ENCODE measurements at places on chromosomes 12 and 14.

- peak; percentile 87 for DNase-seq
Measured at GRCh38 chr12:76084863-76085519, 506 bp upstream of the NAP1L1 start.

GRCh38 chr12:12891080-12891880 lies at the start of gene GPRC5A:
GPRC5A (plus strand) TSS chr12:12891562; CDS start chr12:12908250, 16,688 bp downstream.
- DNase-seq = peak; percentile 46

DNA sequence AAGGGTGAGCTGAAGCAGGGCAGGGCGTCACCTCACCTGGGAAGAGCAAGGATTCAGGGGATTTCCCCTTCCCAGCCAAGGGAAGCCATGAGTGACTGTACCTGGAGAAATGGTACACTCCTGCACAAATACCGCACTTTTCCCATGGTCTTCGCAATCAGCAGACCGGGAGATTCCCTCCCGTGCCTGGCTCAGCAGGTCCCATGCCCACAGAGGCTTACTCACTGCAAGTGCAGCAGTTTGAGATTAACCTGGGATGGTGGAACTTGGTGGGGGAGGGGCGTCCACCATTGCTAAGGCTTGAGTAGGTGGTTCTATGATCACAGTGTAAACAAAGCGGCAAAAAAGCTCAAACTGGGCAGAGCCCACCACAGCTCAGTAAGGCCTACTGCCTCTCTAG lies 11.0 kb upstream of the DHRS4 start:
- DNase-seq = no peak

GRCh38 chr14:76977793-76978720 lies 50.5 kb downstream of the IRF2BPL start:
- no peak for DNase-seq

- no peak for DNase-seq
Measured at GRCh38 chr12:79614730-79615129, 76.0 kb downstream of the PAWR start.

DNA sequence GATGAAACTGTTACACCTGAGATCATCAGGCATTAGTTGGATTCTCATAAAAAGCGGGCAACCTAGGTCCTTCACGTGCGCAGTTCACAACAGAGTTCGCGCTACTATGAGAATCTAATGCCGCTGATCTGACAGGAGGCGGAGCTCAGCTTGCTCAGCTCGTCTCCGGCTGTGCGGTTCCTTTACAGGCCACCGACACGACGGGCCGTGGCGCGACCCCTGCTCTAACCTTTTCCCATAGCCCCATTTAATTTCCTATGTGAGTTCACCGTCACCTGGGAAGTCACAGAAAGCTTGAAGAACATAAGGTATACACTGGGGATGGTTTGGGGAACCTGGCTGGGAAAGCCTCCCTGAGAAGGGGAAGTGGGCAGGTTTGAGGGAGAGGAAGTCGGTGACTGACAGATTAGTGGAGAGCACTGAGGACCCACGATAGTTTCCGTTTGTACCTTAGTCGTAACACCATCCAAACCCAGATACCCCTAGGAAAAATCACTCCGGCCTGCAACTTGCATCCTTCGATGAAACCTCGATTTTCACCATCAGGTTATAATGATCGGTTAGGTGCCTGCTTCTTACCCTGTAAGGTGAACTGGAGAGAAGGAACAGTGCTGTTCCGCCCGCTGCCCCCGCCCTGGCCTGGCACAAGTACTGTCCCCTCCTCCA lies 2.8 kb upstream of the AAAS start:
- no peak for DNase-seq

DNA sequence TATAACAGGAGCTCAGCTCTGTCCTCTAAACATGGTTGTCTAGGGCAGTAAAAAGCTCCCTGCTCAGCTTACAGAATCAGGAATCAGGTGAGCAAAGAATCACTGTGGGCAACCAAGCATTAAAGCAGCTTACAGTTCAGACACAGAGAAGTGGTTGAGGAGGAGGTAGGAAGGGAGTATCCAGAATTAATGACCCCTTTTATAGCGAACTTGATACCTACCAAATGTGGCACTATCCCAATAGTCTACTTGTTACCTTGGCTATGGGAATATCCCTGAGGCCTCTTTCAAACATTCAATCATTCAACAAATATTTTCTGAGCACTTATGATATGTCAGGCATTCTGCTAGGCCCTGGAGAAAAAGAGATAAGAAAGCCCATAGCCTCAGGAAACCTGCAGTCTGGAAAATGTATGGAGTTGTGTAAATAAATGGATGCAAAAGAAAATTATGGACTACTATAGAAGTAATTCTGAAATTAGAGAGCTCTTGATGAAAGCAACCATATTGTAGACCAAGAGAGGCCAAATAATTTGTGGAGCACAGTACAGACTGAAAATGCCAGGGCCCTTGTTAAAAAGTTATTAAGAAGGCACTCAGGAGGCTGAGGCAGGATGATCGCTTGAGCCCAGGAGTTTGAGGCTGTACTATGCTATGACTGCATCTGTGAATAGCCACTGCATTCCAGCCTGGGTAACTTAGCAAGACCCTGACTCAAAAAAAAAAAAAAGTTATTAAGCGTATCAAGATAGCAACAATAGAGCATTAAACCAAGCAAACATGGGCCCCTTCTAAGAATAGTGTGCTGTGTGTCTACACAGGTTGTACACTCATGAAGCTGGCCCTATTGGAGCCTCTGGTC lies 134.0 kb upstream of the CPSF6 start:
- DNase-seq = no peak

DNA sequence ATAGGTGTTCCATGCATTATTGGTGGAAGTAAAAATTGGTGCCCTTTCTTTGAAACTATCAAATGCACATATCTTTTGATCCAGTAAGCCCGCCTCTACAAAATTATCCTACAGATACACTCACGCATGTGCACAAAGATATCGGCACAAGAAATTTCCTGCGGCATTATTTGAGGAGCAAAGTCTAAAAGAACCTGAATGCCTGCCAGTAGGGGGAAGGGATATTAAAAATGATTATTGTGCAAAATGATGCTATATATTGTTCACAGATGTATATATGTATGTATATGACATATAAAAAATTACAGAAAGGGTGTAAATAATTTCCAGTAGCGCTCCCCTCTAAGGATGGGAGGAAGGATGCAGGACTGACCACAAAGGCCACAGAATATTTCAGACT lies 24.7 kb upstream of the ADIPOR2 start:
- no peak for DNase-seq

DNA sequence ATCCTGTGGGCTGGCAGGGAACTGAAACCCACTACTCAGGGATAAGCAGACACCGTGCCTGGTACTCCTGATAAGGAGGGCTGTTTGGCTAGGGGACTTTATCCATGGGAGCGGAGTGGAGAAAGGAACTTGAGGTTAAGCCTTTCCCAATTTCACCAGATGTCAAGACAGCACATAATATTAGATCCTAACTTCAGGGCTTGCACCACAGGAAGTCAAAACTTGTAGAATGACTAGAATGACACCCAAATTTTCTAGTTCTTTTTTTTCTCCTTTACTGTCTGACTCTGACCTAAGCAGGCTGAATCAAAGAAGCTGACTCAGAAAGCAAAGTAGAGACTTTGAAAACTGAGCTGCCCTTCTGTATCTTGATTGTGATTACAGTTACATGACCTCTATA lies 7.1 kb upstream of the CGRRF1 start:
- no peak for DNase-seq

DNA sequence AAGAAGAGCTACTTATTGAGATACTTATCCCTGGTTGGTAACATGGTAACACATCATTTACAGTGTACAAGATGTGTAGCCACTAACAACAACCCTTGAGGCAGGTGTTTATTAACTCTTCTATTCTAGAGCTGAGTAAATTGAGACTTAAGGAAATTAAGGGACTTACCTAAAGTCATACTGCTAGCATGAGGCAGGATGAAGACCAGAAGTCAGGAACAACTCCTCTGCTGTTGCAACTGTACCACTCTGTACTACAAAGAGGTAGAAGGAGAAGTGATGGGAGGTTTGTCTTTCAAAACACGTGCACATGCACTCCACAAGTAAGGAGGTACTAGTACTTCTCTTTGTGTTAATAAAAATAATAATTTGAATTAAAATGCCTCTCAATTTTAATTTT lies 79.9 kb downstream of the LLPH start:
- no peak for DNase-seq

- no peak for DNase-seq
Measured at GRCh38 chr12:131694116-131694838, 16.6 kb upstream of the SFSWAP start.

- DNase-seq = no peak
Measured at GRCh38 chr12:45336331-45336730, 120.4 kb downstream of the ANO6 start.

DNA sequence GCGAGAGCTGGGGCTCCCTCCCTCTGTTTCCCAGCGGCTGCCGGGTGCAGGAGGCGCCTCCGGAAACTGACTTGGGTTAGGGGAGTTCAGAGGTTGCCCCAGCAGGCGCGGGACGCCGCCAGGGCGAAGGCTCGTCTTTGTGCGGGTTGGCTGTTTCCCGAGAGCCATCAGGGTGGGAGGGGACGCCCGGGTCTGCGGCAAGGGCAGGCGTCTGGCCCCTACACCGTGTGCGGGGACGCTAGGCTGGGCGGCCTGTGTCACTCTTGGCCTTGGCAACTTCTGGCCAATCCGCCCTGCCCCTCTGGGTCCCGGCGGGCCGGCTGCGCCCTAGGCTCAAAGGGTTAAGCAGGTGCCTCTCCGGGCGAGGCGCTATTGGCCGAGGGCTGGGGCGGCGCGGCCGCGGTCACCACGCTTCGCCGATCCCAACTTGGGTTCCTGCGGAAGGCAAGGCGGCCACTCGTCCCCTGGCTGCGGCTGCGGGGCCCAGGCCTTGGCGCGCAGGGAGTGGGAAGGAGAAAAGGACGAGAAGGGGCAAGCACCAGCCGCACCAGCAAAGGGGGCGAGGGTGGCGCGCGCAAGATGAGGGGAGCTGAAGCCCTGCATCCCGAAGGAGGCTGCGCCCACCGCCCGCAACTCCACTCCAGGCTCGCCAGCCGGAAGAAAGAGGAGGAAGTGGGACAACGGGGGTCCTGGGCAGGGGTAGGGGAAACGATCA lies 5.6 kb upstream of the NPAS3 start:
- DNase-seq = no peak

DNA sequence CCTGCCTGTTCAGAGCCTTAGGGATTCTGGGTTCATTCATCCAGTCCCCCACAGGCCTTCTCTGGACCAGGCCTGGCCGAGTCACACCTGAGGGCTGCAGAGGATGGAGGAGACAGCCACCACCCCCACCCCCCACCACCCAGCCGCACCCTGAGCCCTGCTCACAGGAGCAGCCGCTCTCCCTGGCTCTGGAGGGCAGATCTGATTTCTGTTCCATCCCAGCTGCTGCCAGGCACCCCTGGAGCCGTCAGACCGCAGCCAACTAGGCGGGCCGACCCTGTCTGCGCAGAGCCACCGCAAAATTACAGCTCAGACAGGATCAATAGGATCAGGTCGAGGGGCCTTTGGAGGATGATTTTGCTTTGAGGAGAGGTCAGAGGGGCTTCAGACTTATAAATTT lies 154.6 kb upstream of the MYL2 start:
- DNase-seq = no peak

DNA sequence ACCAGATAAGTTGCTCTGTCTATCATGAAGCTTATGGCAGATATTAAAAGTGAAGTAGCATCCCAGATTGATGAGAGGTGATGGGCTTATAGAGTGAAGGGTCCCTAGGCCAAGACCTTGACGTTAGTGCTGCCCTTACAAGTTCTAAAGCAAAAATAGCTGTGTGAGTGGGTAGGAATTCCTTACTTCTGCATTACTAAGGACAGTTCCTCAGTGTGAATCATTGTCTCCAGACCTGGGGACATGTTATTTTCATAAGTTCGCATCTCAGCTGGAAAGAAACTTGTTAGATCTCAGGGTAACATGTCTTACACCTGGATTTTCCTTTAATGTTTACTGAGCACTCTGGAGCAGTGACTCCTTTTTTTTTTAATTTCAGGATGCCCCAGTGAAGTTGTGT lies 28.7 kb downstream of the MAPKAPK5 start:
- DNase-seq = no peak

DNA sequence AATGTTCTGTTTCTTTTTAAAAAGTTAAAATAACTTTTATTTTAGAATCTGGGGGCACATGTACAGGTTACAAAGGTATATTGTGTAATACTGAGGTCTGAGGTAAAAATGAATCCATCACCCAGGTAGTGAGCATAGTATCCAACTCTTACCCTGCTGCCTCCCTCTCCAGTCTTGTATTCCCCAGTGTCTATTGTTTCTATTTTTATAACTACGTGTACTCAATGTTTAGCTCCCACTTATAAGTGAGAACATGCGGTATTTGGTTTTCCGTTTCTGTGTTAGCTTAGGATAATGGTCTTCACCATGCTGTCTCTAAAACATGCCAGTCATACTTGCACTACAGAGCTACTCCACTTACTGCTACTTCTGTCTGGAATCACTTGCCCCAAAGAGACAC lies 8.4 kb downstream of the FBXO33 start:
- DNase-seq = no peak

DNA sequence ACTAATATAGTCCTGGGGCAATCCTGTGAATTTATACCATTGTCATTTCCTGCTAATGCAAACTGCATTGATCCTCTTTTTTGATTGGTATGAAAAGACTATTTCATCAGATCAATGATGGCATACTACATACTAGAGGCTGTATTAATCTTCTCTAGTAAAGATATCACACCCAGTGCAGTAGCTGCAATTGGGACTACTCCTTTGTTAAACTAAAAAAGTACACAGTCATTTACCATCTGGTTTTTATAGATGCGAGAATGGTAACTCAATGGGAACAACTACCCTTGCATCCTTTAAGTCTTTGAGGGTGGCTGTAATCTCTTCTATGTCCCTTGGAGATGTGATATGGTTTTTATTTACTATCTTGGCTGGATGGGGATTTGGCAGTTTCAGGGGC lies 80.2 kb upstream of the STK38L start:
- no peak for DNase-seq

GRCh38 chr14:25833341-25834126 lies 764.3 kb downstream of the NOVA1 start:
- peak; percentile 61 for DNase-seq

- no peak for DNase-seq
Measured at GRCh38 chr12:13178568-13179210, 17.8 kb upstream of the EMP1 start.

GRCh38 chr12:117461732-117462131 lies 100.3 kb upstream of the NOS1 start:
- DNase-seq = no peak

DNA sequence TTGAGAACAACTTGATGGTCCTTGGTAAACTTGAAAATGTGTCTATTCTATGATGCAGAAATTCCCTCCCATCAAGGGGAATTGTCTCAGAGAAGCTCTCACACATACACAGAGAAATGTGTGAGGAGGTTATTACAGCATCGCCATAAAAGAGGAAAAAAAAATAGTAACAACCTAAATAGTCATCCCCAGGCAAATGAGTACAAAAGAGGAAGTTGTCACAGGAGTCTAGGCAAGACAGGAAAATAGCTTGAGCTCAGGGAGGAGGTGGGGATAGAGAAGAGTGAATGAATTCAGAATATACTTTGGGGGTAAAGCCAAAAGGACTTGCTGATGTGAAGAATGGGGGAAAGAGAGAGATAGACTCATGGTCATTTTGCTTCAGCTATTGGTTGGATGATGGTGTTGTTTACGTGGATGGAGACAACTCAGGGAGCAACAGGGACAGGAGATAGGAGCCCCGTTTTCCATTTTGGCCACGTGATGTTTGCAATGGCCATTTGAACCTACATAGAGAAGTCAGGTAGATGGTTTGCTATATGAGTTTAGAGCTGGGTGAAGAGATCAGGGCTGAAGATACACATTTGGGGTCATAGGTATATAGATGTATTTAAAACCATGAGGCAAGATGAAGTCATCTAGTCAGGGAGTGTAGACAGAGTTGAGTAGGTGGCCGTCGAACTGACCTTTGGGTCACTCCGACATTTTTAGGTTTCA lies 20.3 kb downstream of the LRRC74A start:
- no peak for DNase-seq

- DNase-seq = peak; percentile 73
Measured at GRCh38 chr14:51963286-51963685, 26.1 kb upstream of the RTRAF start.

Measured in NCI-H1105 treated with DMSO at 0.1 percent for 48 hours (cell line).